ENCODE measurements at places on chromosomes 2 and 18.
A peak's percentile ranks its signal among the peaks of the same experiment; 100 is the strongest.

- no peak for DNase-seq
Observed at GRCh38 chr18:21364471-21364870, 122.4 kb downstream of the GREB1L start.

DNA sequence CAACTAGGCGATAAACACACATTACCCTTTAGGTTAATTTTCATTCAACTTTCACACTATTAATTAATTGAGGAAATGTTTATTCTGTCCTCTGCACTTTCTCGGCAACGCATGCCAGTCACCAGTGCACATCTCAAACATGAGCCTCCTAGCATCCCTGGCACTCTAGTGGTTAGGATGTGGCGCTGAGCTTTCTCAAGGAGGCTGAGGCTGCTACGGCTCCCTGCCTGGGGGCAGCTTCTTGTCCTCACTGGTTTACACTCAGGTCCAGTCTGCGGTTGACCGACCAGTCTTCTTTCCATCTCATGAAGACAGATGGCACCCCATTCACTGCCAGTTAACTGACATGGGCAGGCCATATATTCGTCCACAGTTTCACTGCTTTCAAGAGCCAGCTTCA is 463.4 kb downstream of the EIPR1 start:
- no peak for DNase-seq

DNA sequence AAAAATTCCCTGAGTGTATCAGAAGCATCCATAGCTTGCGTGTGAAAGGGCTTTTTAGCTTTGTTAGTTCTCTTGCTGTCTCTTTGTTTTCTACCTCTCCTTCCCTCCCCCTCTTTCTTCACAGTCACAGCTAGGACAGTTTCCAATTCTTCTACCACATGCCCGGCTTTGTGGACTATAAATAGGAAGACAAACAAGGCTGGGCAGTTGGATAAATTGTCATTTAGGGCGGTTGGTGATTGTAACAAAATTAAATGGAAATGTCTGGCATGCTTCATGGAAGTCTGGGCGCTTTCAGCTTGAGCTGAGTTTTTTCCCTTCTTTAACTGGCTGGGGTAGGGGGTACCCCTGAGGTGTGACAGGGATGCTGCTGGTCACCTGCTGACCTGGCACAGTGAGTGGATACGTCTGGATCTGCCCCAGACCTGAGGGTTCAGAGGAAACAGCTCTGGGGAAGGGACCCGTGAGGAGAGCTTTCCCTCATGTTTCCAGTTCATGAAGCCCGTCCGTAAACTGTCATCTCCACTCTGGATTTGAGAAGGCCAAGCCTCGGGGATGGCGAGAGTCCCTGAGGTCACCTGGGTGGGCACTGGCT is 29.0 kb upstream of the GIGYF2 start:
- no peak for DNase-seq

GRCh38 chr2:227280895-227281294 is 44.2 kb upstream of the MFF start:
- no peak for DNase-seq

GRCh38 chr2:118981632-118982031 is 39.6 kb downstream of the MARCO start:
- DNase-seq = no peak

DNA sequence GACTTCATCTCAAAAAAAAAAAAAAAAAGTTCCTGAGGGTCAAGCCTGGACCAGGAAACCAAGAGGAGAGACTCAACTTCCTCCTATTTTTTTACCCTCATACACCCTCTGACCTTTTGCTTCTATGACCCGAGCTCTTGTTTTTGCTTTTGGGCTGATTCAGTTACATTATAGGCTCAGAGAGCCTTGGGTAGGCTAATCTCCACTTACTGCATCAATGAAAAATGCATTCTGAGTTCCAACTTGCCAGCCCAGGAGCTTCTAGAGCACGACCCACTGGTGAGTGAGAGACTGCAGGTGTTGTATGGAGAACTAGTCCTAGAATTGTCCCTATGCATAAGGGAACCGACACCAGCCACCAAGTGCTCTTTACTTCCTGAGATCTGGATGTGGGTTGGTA is 91.1 kb downstream of the CABLES1 start:
- DNase-seq = no peak

GRCh38 chr2:178205853-178206521 is 11.7 kb downstream of the OSBPL6 start:
- no peak for DNase-seq

DNA sequence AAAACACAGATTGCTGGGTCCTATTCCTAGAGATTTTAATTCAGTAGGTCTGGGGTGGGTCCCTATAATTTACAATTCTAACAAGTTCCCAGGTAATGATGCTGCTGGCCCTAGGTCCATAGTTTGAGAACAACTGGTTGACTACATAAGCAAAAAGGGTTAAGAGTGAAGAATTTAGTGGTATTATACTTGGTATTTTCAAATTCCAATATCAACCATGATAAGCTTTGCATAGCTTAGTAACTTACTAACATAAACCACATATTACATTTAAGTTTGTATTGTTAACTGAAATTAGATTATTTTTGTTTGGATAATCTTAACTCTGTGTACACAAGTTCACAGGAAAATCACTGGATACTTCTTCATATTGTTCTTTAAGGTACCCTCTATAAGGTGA is 862.9 kb upstream of the ACVR2A start:
- no peak for DNase-seq

- DNase-seq = peak; percentile 18
Observed at GRCh38 chr2:95345563-95346230, 48.5 kb downstream of the KCNIP3 start.
